AG04450 (cell line): ENCODE measurements at places on chromosomes 3 and 15. TPM values are rescaled to one million over a fixed set of nuclear protein-coding genes. Genes with fewer than 3 reads are reported as not detected.

The NBEAL2 gene
- 2.1 and 2.9 TPM in 2 replicates for polyA plus RNA-seq

The CACNA1D gene
- polyA plus RNA-seq: 0.06 and 0.07 TPM in 2 replicates

- no peak for DNase-seq
Measured at GRCh38 chr15:101474233-101474632, 15.3 kb downstream of the PCSK6 start.

DNA sequence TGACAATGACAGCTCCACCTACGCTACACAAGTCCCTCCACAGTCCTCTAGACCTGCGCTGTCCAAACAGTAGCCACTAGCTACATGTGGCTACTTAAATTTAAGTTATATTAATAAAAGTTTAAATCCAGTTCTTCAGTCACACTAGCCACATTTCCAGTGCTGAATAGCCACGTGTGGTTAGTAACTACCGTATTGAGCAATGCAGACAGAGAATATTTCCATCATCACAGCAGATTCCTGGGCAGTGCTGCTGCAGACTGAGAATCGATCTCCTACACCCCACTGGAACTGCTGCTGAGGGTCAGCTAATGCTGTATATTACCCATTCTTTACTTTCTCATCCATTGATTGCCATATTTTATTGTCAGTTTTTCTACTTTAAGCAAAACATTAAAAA, 40.9 kb downstream of the HDC start:
- no peak for DNase-seq

GRCh38 chr3:143830063-143830462, 18.2 kb downstream of the SLC9A9 start:
- no peak for DNase-seq
